GM12892 (cell line): ENCODE measurements at places on chromosomes 11 and 22.
A peak's percentile ranks its signal among the peaks of the same experiment; 100 is the strongest.

DNA sequence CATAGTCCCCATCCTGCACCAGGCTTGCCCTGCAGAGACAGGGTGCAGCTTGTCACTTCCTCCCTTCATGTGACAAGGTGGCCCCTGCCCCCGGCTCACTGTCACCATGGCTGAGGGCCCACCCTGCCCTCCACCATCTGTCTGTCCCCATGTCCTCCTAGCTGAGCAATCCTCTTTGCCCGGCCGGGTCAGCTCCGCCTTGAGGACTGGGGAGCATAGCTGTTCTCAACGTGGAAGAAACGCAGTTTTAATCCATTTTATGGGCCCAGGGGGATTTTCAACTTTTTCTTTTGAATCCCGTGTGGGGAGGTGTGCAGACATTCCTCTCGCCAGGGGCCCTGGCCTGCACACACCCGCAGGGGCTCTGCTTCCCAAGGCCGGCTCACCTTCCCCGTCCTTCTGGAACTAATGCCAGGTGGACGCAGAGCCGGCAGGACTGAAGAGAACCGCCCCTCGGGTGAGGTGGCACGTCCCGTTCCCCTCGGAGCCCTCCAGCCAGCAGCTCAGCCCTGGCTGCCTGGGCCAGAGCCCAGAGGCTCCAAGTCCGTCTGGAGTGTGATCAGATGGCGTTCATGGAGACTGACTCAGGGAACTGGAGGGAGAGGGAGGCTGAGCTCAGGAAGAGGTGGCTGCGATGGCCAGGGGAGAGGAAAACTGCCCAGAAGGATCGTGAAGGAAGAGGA, 1108.7 kb downstream of the BRD1 start:
- DNase-seq = no peak

GRCh38 chr11:75493626-75494025, 32.1 kb downstream of the GDPD5 start:
- DNase-seq = no peak

GRCh38 chr11:11045156-11045930, 187.5 kb upstream of the ZBED5 start:
- DNase-seq = no peak

DNA sequence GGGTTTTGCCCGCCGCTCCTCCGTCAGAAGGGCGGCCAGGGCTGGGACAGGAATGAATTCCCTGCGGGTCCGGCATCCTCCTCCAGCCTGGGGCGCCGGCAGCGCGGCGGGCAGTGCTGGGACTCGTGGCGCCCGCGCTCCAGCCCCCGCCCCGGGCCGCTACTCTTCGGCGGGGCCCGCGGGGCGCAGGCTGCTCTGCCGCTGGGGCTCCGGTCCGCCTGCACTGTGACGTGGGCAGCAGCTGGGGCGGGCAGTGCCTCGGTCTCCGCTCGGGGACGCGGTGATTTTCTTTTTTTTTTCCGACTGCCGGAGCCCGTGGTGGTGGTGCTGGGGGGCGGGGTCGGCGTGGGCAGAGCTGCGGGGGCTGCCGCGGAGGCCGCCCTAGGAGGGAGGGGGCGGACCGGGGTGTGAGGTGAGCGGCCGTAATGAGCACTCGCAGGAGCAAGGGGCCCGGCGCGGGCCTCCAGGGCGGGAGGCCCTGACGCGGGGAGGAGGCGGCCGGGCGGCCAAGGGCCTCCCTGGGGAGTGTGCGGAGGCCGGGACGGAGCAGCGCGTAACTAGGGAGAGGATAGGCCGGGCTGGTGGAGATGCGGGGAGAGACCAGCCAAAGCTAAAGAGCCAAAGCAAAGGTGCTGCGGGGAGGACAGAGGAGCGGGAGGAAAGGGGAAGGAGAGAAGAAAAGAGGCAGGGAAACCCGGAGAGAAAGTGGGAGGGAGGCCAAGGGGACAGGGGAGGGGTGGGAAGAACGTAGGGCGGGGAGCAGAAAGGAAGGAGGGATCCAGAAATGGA, 73.3 kb upstream of the ZBED5 start:
- peak; percentile 25 for DNase-seq
